ENCODE measurements at places on chromosomes 2 and 18.

- H3K4me1 ChIP-seq = peaks cover 5% of the 10 kb centered on the region
- DNase-seq = peak; percentile 70
- H3K27me3 ChIP-seq = peaks cover 15% of the 10 kb centered on the region
- H3K4me3 ChIP-seq = peak within 1 kb of the TSS; percentile 86
- H3K36me3 ChIP-seq = no peaks in the 10 kb centered on the region
- H3K27ac ChIP-seq = no peak within 1 kb of the TSS
These were observed at the start of gene MYO5B for GRCh38 chr18:50194631-50195532. Gene MYO5B, minus strand, starts transcription at chr18:50195147. Its CDS starts 354 bp downstream, at chr18:50194793.

GRCh38 chr18:68172842-68173549 lies 541.9 kb downstream of the TMX3 start:
- no peak overlapping the region for H3K27ac ChIP-seq
- no peaks in the 10 kb centered on the region for H3K27me3 ChIP-seq
- no peak overlapping the region for H3K4me3 ChIP-seq

DNA sequence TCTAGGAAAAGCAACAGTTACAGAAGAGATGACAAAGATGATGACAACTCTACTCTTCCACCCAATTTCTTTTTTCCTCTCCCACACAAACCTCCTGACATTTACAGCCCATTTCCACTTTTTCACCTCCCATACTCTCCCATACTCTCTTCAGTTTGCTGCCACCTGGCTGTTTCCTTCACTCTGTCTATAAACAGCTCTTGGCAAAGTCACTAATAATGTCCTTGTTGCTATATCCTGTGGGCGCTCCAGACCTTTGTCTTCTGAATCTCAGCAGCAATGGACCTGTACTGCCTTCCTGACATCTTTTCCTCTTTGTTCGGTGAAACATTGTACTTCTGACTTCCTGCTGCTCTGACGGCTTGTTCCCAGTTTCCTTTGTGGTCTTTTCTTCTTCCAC lies 60.7 kb upstream of the CAVIN2 start:
- no peak overlapping the region for H3K4me3 ChIP-seq
- no peaks in the 10 kb centered on the region for H3K36me3 ChIP-seq

DNA sequence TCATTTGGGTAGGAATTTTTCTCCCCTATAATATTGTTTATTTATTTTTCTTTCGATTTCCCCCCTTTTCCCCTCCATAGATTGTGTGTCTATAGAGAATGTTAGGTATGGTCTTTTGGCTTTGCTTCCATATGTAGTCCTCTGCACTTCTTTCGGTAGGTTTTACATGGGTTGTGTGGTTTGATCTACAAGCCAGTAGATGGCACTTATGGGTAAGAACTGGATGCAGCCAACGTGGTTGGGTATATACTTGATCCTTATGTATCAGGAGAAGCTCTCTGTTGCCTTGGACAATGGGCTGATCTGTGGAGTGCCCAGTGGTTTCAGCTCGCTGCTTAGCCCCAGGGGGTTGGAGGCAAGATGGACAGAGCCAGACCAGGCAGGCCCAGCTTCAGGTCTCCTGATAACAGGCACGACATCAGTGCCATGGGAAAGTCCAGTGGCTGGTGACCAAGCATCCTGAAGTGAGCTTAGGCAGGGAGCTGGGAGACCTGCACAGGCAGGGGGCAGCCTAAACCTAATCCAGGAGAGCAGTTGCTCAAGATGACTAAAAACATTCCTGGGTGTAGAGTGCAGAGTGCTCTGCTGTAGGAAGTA lies 488.3 kb downstream of the CCDC85A start:
- peak; percentile 30 for DNase-seq
- no peaks in the 10 kb centered on the region for H3K4me1 ChIP-seq
- H3K27me3 ChIP-seq = no peaks in the 10 kb centered on the region
- no peaks in the 10 kb centered on the region for H3K36me3 ChIP-seq
- H3K4me3 ChIP-seq = no peak overlapping the region

GRCh38 chr2:134161170-134161547 lies 92.7 kb upstream of the MGAT5 start:
- H3K27ac ChIP-seq = no peak overlapping the region
- peaks cover 6% of the 10 kb centered on the region for H3K4me1 ChIP-seq
- no peak for DNase-seq
- H3K27me3 ChIP-seq = no peaks in the 10 kb centered on the region
- no peak overlapping the region for H3K4me3 ChIP-seq

DNA sequence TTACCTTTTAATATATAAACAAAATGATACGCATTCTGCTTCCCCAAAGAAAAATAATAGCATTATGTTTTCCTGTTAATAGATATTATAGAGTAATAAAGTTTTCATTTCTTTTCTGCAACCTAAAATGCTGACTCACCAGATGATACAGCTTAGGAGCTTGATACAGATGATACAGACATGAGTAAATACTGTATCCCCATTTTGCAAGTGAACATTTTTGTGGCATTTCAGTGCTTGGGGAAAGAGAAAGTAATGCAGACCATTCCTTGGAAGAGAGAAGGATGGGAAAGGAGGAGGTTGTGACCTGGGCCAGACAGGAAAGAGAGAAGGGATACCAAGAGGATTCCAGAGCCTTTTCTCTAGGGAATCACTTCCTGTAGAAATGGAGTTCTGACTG lies 97.5 kb upstream of the FSHR start:
- H3K27ac ChIP-seq = no peak overlapping the region
- no peaks in the 10 kb centered on the region for H3K4me1 ChIP-seq
- no peaks in the 10 kb centered on the region for H3K27me3 ChIP-seq
- DNase-seq = no peak
- no peaks in the 10 kb centered on the region for H3K36me3 ChIP-seq
- no peak overlapping the region for H3K4me3 ChIP-seq

- H3K36me3 ChIP-seq = no peaks in the 10 kb centered on the region
- H3K27ac ChIP-seq = no peak overlapping the region
- no peaks in the 10 kb centered on the region for H3K27me3 ChIP-seq
- H3K4me3 ChIP-seq = no peak overlapping the region
- peaks cover 23% of the 10 kb centered on the region for H3K4me1 ChIP-seq
- no peak for DNase-seq
These were observed 13.1 kb downstream of the DAW1 start for GRCh38 chr2:227884511-227884947.
